Stimulated activated CD4-positive, alpha-beta T cell treated with anti-CD3 and anti-CD28 coated beads, Interleukin-15, amount 100 ng/mL, for 1 hour (primary cell): ENCODE measurements at places on chromosomes 3 and 15.

DNA sequence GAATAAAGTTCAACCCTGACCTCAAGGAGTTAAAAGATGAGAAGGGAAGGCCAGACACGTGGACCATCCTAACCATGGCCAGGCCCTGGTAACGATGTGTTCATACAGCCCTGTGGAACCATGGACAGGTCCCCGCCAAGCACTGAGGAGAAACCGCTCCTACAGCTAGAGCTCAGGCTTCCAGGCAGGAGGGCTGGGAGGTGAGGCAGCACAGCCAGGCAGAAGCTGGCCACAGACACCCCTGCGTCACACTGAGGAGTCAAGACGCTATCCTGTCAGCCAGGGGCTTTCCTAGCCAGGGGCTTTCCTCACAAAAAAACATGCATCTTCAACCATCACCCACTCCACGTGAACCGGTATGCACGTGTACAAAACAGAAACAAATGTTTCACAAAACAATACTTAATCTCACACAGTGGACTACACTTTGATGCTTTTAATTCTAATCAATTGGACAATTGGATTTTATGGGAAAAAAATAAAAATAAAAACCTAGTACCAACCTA lies 73.2 kb downstream of the TBC1D2B start:
- no peak for DNase-seq

DNA sequence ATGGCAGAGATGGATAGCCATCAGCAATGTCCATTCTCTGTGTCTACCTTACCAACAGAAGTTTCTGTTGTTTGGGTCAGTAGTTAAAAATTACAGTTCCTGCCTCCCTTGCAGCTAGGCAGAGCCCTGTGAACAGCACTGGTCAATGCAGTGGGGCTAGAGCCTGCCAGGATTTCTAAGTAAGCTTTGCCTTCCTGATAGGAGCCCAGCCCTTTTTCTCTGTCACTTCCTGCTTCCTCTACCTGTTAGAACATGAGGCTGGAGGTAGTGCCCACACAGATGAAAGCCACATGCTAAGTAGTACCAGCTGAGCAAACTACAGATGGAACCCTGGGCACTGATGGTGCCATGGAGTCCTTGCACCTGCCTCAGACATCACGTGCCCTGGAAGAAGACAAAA lies 45.0 kb downstream of the MGLL start:
- no peak for DNase-seq

DNA sequence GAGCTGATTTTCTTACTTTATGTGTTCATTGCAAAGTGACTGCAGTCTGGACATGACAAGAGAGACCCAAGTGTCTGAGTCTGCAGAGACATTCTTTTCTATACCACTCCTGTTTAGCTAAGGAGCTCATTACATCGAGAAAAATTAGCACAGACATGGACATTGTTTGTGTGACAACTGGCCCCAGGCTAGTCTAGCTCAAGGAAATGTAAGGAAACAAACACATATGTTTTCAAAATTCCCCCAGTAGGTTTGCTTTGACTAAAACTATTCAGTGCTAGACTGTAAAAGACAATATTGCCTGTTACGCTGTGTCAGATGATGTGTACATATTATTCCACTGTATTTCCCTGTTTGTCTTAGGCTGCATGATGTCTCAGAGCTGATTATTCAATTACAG lies 40.9 kb downstream of the TPRG1 start:
- no peak for DNase-seq

GRCh38 chr15:27238707-27239423 lies 267.9 kb downstream of the GABRG3 start:
- DNase-seq = no peak

DNA sequence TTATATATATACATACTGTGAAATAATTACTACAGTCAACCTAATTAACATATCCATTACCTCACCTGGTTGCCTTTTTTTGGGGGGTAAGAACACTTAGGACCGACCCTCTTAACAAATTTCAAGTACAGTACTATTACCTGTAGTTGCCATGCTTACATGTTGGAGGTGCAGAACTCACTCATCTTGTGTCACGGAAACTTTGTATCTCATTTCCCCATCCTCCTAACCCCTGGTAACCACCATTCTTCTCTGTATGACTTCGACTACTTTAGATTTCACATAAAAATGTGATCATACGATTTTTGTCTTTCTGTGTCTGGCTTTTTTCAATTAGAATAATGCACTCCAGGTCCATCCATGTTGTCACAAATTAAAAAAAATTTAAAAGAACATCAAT lies 55.5 kb upstream of the MELTF start:
- DNase-seq = no peak

GRCh38 chr3:51709675-51710074 lies 2.8 kb downstream of the GRM2 start:
- DNase-seq = no peak
